Stimulated activated naive CD4-positive, alpha-beta T cell (primary cell): ENCODE measurements at places on chromosomes 4 and X.

GRCh38 chr4:173418639-173419038, 19.7 kb upstream of the SCRG1 start:
- no peak for DNase-seq

DNA sequence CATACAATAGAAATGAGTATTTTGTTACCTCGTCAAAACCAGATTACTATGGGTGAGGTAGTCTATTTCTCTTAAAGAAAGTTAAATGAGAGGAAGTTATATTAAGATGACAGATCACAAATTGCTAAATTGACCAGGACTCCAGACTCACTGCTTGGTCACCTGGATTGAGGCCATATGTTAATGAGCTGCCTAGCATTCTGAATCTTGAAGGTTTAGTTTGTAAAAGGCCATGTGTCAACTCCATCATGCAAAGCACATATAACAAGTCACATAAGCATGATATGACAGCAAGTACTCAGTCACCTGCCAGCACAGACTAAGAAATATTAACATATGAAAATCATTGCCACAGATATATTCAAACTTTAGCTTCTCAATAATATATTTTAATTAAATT, 72.6 kb downstream of the EPHA5 start:
- DNase-seq = no peak

DNA sequence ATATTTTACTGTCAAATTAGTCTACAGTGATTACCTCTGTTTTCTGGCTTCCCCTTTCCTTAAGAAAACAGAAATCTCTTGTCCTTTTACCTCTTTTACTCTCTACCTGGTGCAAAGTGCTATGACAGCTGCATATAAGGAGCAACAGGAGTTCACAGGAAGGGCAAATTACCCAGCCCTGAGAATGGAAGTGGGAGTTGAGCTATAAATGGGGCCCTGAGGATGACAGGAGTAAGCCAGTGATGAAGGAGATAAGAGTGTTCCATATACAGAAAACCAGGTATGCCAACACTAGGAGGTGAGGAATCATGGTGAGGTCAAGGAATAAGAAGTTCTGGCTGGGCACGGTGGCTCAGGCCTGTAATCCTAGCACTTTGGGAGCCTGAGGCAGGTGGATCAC, 4.5 kb upstream of the HSD17B13 start:
- DNase-seq = no peak

DNA sequence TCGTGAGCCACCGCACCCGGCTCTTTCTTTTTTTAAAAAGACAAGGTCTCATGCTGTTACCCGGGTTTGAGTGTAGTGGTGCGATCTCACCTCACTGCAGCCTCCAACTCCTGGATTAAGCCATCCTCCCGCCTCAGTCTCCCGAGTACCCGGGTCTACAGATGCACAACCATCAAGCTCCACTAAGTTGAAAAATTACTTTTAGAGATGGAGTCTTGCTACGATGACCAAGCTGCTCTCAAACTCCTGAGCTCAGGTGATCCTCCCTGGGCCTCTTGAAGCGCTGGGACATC, 2.0 kb downstream of the SLC25A6 start:
- no peak for DNase-seq

DNA sequence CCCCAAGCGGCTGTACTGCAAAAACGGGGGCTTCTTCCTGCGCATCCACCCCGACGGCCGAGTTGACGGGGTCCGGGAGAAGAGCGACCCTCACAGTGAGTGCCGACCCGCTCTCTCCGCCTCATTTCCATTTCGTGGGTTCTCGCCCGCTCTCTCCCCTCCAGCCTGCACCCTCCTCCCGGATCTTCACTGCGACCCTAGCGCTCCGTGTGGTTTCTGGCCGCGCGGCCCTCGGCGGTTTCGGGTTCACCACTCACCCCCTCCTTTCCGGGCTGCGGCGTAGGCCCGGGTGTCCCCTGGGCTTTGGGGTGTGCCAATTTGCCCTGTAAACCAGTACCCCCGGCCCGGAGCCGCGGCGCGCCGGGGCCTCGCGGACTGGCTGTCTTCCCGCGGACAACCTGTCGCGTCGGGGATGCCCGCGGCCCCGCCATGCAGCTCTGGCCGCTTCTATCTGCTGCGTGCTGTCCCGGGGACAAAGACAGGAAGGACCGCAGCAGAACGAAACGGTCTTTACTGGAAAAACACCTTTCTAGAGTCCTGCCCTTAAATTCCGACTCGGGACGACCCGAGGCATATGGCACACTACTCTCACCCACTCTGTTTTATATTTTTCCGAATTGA, 737 bp downstream of the FGF2 start:
- peak; percentile 40 for DNase-seq

DNA sequence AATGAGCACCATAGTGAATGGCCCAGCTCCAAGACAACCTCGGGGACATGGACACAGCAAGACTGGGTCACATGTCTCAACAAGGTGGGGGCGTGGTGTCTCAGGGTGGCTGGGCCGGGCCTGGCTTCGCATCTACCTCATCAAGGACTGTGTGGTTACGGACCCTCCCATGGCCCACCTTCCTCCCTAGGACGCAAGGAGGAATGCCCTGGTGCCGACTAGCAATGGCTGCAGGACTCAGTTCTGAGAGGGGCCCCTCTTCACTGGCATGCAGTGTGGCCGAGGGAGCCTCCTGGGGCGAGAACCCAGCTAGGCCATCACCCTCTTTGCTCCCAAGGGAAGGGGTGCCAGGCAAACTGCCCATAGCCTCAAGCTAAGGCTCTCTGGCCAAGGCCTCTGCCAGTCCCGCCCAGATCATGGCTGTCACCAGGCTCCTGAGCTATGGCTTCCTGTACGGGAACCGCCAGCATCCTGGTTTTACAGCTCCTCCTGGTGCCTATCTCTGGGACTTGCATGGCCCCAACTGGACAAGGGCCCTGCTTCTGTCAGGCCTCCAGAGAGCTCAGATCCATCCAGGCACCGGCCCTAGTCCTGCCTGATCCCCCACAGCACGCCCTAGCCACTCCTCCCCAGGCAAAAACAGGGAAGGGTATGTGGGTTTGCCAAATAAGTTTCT, 218.0 kb upstream of the AGTR2 start:
- no peak for DNase-seq
